ENCODE measurements at places on chromosomes 4 and X.

- no peak for DNase-seq
These were observed 89.0 kb downstream of the SLC39A8 start for GRCh38 chr4:102256321-102256720.

GRCh38 chr4:27861381-27861787 lies 1000.7 kb downstream of the STIM2 start:
- DNase-seq, result no peak

DNA sequence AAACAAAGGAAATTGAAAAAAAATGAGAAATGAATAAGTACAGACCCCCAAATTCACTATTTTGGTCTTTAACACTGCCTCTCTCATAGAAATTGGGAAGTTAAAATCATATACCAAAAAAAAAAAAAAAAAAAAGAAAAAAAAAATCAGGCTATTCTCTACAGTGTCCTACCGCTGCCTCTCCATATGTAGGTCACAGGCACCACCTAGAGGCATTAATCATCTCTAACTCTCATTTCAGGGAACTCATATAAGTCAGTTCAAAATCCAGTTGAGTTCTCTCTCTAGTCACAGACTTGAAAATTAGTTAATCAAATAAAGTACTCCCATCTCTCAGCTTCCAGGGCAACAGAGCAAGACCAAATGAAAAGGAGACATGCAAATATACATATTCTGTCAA lies 47.9 kb downstream of the COX18 start:
- DNase-seq, result no peak

DNA sequence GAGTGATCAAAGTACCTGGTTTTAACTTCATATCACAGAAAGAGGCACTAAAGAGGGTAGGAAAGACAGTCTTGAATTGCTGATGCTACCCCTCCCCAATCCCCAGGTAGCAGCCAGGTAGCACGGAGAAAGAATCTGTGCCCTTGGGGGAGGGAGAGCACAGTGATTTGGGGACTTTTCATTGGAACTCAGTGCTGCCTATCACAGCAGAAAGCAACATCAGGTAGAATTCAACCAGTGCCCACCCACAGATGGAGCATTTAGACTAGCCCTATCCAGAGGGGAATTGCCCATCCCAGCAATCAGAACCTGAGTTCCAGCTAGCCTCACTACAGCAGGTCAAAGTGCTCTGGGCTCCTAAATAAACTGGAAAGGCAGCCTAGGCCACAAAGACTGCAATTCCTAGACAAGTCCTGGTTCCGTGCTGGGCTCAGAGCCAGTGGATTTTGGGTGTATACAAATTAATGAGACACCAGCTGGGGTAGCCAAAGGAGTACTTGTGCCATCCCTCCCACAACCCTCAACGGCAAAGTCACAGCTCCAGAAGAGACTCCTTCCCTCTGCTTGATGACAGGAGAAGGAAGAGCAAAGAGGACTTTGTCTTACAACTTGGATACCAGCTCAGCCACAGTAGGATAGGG lies 228.1 kb downstream of the THOC2 start:
- DNase-seq, result no peak

DNA sequence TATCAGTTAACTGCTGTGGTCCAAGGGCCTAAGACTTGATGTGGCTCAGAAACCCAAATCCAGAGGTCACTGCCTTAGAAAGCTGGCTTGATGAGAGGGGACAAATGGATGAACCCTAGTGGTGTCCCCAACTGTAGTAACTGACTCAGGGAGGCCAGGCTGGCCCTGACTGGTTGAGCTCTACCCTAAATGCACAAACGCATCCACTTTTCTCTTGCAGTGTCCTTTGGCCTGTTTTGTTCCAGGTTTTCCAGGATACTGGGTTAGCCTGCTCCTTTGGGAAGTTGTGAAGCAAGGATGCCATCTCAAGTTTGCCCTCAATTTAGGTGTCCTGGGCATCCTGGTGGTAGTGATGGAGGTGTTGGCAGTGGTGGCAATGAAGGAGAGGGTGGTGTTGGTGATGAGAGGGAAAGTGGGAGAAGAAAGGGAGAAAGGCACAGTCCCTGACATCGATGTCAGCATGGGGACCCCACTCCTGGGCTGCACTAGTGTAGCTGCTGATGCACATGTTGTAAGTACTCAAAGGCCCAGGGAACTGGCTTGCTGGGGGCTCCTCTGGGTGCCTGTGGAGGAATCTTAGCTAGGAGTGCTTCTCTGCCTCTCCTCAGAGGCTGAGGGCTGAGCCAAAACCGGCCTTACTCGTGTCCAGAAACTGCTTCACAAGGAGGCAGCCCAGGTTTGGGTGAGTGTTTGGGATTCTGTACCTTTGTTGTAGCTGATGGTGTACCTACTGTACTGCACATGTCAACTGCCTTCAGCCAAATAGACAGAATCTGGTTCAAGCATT lies 2.9 kb upstream of the HAND2 start:
- DNase-seq, result no peak

DNA sequence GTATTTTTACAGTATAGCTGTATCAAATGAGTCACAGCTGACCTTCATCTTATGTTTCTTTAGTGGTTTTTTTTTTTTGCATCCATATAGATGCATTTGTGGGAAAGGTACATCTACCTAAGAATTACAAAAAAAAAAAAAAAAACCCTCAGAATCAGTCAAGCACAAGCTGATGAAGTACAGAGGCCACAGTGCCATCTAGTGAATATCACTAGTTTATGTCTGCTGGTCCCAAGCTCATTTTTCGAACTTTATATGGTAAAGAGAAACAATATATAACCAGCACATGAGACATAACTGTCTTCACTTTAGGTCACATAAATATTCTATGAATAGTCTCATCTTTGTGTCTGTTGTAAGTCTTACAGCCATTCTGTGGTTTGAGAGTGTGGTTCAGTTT lies 220.1 kb downstream of the DLG3 start:
- no peak for DNase-seq

DNA sequence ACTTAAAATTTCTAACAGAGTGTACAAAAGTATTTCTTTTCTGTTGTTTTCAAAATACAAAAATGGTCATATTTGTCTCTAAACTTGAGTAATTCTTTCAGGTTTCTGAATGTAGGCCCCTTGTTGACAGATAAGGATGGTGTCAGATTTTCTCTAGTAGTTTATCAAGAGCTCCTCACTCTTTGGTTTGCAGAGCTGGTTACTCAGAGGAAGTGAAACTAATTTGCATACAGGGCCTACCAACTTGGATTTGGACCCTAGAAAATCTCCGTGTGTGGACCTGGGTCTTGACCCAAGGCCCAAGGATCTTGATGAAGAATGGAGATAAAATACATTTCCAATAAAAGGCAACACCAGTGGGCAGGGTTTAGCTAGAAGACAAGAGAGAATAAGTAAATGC lies 433 bp upstream of the ADH6 start:
- no peak for DNase-seq

GRCh38 chr4:64174247-64174882 lies 234.9 kb downstream of the TECRL start:
- no peak for DNase-seq

DNA sequence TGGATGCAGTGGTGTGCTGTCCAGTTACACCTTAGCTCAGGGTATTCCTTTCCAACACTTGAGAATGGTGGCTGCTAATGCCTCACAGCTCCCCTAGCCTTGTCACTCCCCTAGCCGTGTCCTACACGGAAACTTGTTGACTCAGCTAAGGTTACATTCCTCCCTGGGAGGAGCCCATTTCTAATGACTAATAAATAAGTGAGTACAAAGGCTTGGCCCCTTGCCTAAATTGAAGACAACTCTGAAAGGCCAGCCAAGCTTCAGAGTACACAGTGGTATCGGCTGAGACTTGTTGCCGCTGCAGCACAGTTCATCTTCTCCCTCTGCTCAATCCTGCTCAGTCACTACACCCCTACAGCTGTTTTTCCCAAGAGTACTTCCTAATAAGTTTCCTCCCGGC lies 21.2 kb upstream of the SLC25A31 start:
- no peak for DNase-seq

DNA sequence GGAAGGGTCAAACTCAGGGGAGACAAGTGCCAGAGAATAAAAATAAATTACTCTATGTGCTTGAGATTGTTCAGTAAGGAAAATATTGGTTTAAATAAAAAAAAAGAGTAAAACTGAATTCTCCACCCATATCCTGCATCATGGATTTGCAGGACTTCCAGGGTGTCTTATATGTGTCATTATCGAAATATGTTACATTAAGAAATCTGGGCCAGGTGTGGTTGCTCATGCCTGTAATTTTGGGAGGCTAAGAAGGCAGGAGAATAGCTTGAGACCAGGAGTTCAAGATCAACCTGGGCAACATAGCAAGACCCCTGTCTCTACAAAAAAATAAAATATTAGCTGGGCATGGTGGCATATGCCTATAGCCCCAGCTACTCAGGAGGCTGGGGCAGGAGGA lies 104.9 kb downstream of the PPP3CA start:
- DNase-seq, result no peak

GRCh38 chr4:38189445-38189844 lies 229.2 kb downstream of the PTTG2 start:
- no peak for DNase-seq

DNA sequence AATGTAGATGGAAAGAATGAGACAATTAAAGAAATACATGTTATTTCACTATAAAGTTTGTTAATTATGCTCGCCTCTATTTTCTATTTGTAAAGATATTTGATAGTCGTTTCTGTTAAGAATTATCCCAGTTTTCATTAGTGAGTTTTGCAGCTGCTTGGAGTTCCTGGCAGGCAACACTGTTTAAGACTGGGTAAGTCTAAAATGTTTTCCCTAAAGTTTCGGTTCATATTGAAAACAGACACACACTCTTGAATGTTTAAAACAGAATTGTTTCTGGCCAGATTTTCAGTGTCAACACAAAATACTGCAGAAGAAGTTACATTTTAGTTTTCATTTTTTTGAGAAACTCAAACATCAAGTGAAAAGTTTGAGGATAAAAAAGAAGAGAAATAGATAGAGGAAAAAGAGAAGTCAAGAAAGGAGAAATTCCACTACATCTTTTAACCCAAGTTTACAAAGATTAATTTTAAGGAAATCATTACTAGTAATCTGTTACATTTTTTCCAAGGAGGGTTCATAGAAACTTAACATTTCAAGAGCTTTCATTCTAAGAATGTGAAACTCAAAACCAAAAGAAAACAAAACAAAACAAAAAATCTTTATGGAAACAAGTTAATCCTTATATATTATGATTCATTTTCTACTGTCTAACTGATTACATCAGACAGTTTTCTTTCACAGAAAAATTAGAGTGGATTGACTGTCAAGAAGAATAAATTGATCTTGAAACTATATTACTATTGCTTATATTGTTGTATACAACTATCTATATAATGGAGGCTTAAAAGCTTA lies 305.5 kb downstream of the FAT4 start:
- no peak for DNase-seq

All from activated effector memory CD4-positive, alpha-beta T cell treated with anti-CD3 and anti-CD28 coated beads, Interleukin-2, amount 50 U/mL, for 16 hours (primary cell).